ENCODE measurements at places on chromosomes 11 and 22. TPM values are rescaled to one million over a fixed set of nuclear protein-coding genes. Genes with fewer than 3 reads are reported as not detected.

DNA sequence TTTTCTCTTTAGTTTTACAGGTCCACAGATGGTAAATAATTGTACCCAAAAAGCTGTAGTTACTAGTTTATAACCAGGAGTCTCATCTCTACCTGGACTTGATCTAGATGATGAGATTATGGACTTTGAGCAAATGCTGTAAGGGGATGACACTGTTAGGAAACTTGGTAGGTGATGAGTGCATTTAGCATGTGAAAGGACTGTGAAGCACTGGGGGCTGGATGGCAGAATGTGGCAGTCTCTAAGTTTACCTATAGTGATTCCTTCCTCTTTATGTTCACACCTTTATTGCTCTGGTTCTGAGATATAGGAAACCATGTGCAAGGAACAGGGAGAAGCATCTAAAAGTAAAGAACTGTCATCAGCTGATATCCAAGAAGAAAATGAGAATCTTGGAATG is 230.7 kb upstream of the CHORDC1 start:
- no peak overlapping the region for H3K4me3 ChIP-seq
- no peaks in the 10 kb centered on the region for H3K4me1 ChIP-seq
- H3K27ac ChIP-seq = no peak overlapping the region
- DNase-seq = no peak

- no peak for DNase-seq
- H3K27me3 ChIP-seq = no peaks in the 10 kb centered on the region
- no peaks in the 10 kb centered on the region for H3K36me3 ChIP-seq
Observed at GRCh38 chr11:128587415-128587814, at the start of gene ETS1. Gene ETS1, minus strand, starts transcription at chr11:128587558. Its CDS starts 14,428 bp downstream, at chr11:128573130.

GRCh38 chr22:36185828-36186624 is 15.6 kb downstream of the APOL4 start:
- no peaks in the 10 kb centered on the region for H3K27me3 ChIP-seq
- DNase-seq = no peak
- no peaks in the 10 kb centered on the region for H3K4me1 ChIP-seq
- no peaks in the 10 kb centered on the region for H3K36me3 ChIP-seq

- H3K36me3 ChIP-seq = no peaks in the 10 kb centered on the region
- H3K4me1 ChIP-seq = no peaks in the 10 kb centered on the region
- DNase-seq = no peak
- no peak overlapping the region for H3K27ac ChIP-seq
- H3K27me3 ChIP-seq = no peaks in the 10 kb centered on the region
Observed at GRCh38 chr11:43217849-43218248, 93.9 kb upstream of the API5 start.

GRCh38 chr11:122678406-122678805 is 22.9 kb downstream of the UBASH3B start:
- no peaks in the 10 kb centered on the region for H3K4me1 ChIP-seq
- DNase-seq = no peak
- no peaks in the 10 kb centered on the region for H3K27me3 ChIP-seq
- no peaks in the 10 kb centered on the region for H3K36me3 ChIP-seq
- no peak overlapping the region for H3K4me3 ChIP-seq

GRCh38 chr11:1832211-1832919 is 2.4 kb upstream of the SYT8 start:
- no peaks in the 10 kb centered on the region for H3K27me3 ChIP-seq
- no peaks in the 10 kb centered on the region for H3K4me1 ChIP-seq
- DNase-seq = no peak
- H3K36me3 ChIP-seq = no peaks in the 10 kb centered on the region
- H3K4me3 ChIP-seq = no peak overlapping the region

DNA sequence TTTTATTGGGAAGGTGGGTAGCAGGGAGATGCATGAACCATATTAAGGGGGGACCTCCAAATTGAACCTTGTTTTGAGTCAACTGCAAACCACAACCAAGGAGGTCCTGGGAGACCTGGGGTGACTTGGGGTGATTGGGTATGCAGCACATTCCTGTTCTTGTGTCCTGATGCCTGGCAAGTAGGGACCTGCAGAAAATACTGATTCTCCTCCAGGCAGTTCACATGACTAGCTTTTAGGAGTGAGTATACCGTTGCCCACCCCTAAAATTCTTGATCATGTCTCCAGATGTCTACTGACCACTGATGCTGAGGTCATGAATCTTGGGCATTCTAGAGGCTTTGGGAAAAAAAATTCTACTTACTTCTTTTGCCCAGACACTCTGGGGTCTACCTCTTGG is 6.3 kb downstream of the EHF start:
- H3K36me3 ChIP-seq = no peaks in the 10 kb centered on the region
- peaks cover 13% of the 10 kb centered on the region for H3K4me1 ChIP-seq
- no peak for DNase-seq
- H3K4me3 ChIP-seq = no peak overlapping the region

- H3K4me3 ChIP-seq = no peak overlapping the region
- peaks cover 8% of the 10 kb centered on the region for H3K4me1 ChIP-seq
- no peaks in the 10 kb centered on the region for H3K27me3 ChIP-seq
- H3K27ac ChIP-seq = no peak overlapping the region
- H3K36me3 ChIP-seq = peaks cover 5% of the 10 kb centered on the region
Observed at GRCh38 chr11:44112091-44112821, 16.8 kb downstream of the EXT2 start.

DNA sequence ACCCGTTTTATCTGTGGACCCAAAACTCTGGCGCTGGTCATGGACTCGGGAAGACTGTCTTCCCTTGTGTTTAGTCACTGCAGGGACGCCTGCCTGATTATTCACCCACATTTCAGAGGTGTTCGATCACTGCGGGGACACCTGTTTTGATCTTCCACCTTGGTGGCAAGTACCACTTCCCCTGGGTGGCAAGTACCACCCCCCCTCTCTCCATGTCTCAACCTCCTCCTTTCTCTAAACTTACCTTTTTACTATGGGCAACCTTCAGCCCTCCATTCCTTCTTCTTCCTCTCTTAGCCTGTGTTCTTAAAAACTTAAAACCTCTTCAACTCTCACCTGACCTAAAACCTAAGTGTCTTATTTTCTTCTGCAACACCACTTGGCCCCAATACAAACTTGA is 1.9 kb upstream of the NDUFC2 start:
- H3K4me3 ChIP-seq = no peak overlapping the region
- DNase-seq = no peak
- H3K27ac ChIP-seq = no peak overlapping the region
- H3K4me1 ChIP-seq = peaks cover 4% of the 10 kb centered on the region
- no peaks in the 10 kb centered on the region for H3K27me3 ChIP-seq

- no peak for DNase-seq
Observed at GRCh38 chr11:59551659-59552521, 40.6 kb downstream of the OR4D9 start.

GRCh38 chr11:67354075-67355022 is 1.0 kb upstream of the POLD4 start:
- H3K36me3 ChIP-seq = no peaks in the 10 kb centered on the region
- H3K4me3 ChIP-seq = peak overlapping the region; percentile 74
- no peaks in the 10 kb centered on the region for H3K27me3 ChIP-seq
- peak overlapping the region; percentile 99 for H3K27ac ChIP-seq
- DNase-seq = no peak

DNA sequence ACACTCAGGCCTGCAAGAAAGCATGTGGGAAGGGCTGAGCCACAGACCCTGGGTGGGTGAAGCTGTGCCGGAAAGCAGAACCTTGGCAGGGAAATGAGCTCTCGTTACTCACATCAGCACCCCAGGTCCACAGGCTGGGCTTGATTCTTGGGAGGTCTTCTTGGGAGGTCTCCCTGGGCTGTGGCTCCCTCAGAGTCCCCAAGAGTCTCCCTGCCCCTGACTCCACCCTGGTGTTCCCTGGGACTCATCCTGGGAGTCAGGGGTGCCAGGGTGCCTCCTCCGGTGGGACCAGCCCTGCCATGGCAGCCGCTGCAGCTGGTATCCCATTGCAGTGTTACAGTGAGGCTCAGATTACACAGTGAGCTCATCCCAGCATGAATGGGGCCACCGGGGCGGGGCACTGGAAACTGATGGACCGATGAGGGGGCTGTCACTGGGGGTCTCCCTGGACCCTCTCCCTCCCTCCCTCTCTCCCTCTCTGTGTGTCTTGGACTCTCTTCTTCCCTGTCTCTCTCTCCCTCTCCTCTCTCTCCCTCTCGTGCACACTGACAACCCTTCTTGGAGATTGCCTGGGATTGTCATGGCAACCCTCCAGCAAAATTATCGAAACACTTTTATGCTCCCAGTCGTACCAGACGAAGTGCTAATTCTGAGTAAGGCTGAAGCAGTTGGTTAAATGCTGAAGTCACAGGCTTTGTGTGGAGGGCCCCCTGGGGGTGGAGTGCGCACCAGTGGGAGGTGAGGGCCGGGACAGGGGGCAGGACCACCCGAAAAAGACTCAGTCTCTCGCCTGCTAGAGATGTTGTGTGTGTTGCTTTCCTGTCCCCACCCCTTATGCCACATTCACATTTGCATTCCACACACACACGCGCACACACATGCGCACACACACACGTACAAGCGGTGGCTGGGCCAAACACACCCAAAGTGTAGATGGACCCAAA is 8.6 kb upstream of the C11orf96 start:
- no peak overlapping the region for H3K4me3 ChIP-seq
- no peak overlapping the region for H3K27ac ChIP-seq
- no peak for DNase-seq
- no peaks in the 10 kb centered on the region for H3K4me1 ChIP-seq
- H3K27me3 ChIP-seq = no peaks in the 10 kb centered on the region
- no peaks in the 10 kb centered on the region for H3K36me3 ChIP-seq

- H3K36me3 ChIP-seq = no peaks in the 10 kb centered on the region
- no peak for DNase-seq
- H3K4me1 ChIP-seq = peaks cover 18% of the 10 kb centered on the region
- no peak overlapping the region for H3K27ac ChIP-seq
Observed at GRCh38 chr22:42747701-42748513, 27.2 kb upstream of the A4GALT start.

GRCh38 chr11:2515401-2516275 is 70.8 kb downstream of the KCNQ1 start:
- no peaks in the 10 kb centered on the region for H3K4me1 ChIP-seq
- H3K36me3 ChIP-seq = no peaks in the 10 kb centered on the region
- no peak for DNase-seq
- H3K27ac ChIP-seq = no peak overlapping the region
- no peak overlapping the region for H3K4me3 ChIP-seq

GRCh38 chr11:110242746-110243145 is 53.7 kb downstream of the RDX start:
- no peaks in the 10 kb centered on the region for H3K4me1 ChIP-seq
- H3K4me3 ChIP-seq = no peak overlapping the region
- H3K27ac ChIP-seq = no peak overlapping the region
- no peak for DNase-seq
- H3K36me3 ChIP-seq = no peaks in the 10 kb centered on the region
- H3K27me3 ChIP-seq = no peaks in the 10 kb centered on the region

DNA sequence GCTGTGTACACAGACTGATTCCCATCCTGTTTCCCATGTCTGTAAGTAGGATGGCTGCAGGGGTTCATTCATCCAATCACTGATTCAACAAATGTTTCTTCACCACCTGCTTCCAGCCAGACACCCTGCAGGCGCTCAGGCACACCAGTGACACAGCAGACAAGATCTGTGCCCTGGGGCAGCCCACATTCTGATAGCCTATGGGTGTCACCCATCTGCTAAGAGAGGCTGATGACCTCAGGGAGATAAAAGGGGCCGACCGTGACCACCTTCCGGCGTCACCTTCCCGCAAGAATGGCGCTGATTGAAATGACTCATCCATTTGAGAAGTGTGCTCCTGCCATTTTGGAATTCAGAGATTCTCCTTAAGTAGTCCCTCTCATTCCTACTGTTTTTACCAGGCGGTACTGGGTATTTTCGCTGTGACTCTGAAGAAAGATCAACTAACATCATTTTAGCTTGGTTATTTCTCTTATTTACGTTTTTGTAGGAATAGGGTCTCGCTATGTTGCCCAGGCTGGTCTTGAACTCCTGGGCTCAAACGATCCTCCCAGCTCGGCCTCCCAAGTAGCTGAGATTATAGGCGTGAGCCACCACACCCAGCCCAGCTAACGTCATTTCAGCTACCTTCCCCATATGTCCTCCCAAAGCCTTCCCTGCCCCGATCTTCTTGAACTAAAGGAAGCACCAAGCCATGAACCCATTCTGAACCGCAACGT is 73.2 kb upstream of the BID start:
- peaks cover 6% of the 10 kb centered on the region for H3K36me3 ChIP-seq
- H3K4me3 ChIP-seq = no peak overlapping the region
- H3K4me1 ChIP-seq = no peaks in the 10 kb centered on the region
- H3K27me3 ChIP-seq = no peaks in the 10 kb centered on the region
- no peak overlapping the region for H3K27ac ChIP-seq

DNA sequence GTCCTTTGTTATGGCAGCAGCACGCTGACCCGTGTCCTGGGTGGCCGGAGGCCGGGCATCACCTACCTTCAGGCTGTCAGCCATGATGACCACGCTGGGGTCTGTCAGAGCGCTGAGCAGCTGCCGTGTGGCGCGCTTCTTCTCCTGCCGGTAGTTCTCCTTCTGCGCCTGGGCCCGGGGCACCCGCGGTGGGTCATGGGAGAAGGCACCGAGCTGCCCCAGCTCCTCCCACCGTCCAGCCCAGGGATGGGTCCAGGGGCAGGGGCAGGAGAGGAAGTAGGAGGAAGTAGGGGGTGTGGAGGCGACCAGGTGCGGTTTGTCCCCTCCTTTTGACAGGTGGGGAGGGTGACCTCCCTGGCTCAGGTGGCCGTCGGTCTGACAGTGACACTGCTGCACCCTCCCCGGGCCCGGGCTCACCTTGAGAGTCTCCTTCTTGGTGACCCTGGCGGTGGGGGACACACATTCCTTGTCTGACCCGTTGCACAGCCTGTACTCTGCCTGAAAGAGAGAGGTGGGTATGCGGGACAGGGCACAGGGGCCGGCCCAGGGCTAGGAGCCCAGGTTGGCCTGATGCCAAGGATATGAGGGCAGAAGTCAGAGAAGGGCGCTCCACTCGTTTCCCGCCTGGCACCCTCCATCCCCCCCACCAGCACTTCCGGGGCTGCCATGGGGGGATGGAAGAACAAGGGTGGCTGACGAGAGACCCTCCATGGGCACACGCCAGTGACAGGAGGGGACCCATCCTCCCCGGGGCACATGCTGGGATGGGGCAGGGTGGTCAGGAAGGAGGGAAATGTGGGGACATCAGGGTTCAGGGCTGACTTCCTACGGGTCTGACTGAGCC is 43.0 kb downstream of the OSBPL5 start:
- H3K27me3 ChIP-seq = no peaks in the 10 kb centered on the region
- no peak overlapping the region for H3K4me3 ChIP-seq
- no peaks in the 10 kb centered on the region for H3K36me3 ChIP-seq
- no peaks in the 10 kb centered on the region for H3K4me1 ChIP-seq
- H3K27ac ChIP-seq = no peak overlapping the region

DNA sequence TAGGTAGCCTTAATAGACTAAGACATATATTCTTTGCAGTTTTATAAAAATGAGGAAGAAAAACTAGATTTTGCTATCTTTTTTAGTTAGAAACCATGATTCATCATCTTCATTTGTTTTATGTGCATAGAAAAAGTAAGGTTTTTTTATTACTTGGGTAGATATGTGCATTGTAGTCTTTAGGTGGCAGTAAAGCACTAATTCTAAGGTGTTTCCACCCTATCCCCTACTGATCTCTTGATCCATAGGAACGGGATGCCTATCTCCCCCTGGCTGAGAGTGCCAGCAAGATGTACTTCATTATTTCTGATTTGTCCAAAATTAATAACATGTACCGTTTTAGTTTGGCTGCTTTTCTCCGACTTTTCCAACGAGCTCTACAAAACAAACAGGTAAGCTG is 148.1 kb downstream of the DYNC2H1 start:
- H3K36me3 ChIP-seq = no peaks in the 10 kb centered on the region
- no peak overlapping the region for H3K4me3 ChIP-seq
- no peak for DNase-seq
- no peaks in the 10 kb centered on the region for H3K27me3 ChIP-seq
- H3K4me1 ChIP-seq = no peaks in the 10 kb centered on the region
- H3K27ac ChIP-seq = no peak overlapping the region

The STIP1 gene
- total RNA-seq = 196 TPM

The FSHB gene
- not detected for total RNA-seq

The H19 gene
- total RNA-seq = 1.1 TPM

The RAB3IL1 gene
- total RNA-seq = not detected

The LINC01488 gene
- not detected for total RNA-seq

The BLID gene
- total RNA-seq = not detected

The SLC43A1 gene
- 16.1 TPM for total RNA-seq

The RAB36 gene
- 1.0 TPM for total RNA-seq

Measured in GM12878 (cell line).